Right cardiac atrium (tissue), 5 donors: ENCODE measurements at places on chromosomes 1 and 21.

GRCh38 chr1:44221769-44222168, 8.5 kb downstream of the DMAP1 start:
- no peak for DNase-seq

DNA sequence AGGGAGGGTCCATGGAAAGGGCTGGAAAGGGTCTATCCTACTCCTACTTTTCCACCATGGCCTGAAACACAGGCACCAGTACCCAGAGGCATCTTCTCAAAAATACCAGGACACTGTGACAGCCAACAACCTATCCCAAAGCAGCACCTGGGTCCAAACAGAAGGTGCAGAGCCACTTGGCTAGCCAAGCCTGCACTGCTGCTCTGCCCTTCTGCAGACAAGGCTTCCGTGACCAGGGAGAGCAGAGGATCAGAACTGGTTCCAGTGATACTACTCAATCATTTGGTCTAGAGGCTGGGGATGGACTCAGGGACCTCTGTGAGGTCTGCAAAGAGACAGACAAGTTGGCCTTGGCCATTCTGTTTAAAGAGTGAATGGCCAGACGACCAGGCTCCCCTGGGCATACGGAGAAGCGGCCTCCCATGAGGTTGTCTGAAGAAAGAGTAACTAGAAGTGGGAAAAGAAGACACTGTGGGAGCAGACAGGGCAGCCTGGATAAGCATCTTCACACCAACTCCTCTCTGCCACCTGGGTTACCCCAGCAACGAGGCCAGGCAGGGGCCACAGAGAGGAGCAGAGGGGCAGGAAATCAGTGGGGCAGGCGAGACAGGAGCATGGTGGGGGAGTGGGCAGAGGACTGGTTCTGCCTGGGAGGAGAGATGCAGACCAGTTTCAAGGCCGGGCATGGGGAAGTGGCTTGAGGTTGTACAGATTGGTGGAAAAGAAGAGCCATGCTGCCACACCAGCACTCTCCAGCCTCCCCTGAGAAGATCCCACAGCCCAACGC, 5.7 kb downstream of the KCNN3 start:
- DNase-seq: no peak

GRCh38 chr1:45843474-45843905, 40.1 kb downstream of the MAST2 start:
- DNase-seq: no peak

- no peak for DNase-seq
Observed at GRCh38 chr1:108734171-108734865, 12.2 kb upstream of the STXBP3 start.

- no peak for DNase-seq
Observed at GRCh38 chr21:39738566-39738965, 6.4 kb upstream of the IGSF5 start.
